ENCODE measurements at places on chromosomes 6 and 20.

DNA sequence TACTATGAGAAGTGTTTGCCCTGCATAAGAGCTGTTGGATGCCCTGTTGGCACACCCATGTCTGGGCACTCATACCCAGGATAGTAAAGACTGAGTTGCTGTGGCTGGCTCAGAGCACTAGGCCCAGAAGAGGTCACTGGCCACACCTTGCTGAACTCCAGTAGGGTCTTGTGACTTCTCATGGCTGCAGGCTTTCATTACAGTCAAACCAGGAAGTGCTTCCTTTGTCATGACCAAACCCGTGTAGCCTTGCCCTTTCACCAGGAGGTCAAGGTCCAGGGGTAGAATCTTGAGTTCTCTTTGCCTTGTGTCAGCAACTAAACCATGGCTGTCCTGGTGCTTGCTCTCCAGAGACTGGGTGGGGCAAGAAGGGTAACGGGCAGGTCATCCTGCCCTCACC lies 49.5 kb downstream of the CD164 start:
- H3K4me1 ChIP-seq = peaks cover 5% of the 10 kb centered on the region
- H3K36me3 ChIP-seq = no peaks in the 10 kb centered on the region
- no peak for DNase-seq
- H3K27me3 ChIP-seq = no peaks in the 10 kb centered on the region
- no peak overlapping the region for H3K4me3 ChIP-seq

DNA sequence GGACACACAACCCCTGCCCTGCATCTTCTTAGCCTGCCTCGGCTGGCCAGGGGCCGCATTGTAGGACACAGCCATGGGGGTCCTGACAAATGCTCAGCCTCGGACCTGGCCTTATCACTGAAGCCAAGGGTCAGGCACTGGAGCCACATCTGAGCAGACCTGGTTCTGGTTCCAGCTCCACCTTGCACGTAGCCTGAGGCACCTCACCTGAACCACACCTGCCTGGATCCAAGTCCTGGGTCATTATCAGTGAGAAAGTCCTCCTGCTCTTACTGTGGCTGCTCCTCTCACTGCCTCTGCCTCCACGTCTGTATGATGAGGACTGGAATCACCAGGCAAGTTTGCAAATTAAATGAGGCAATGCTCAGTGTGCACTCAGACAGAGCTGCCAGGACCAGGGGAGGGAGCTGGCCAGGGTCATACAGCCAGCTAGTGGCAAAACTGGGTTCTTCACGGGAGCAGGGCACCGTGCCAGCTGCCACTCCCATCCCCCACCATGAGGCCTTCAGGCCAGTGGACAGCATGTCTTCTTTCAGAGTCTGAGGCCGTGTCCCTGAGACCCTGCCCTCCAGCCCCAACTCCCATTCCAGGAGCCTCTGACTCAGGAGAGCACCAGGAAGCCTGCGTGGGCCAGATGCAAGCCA lies 40.2 kb downstream of the MRPL14 start:
- no peak overlapping the region for H3K4me3 ChIP-seq
- peaks cover 3% of the 10 kb centered on the region for H3K4me1 ChIP-seq
- DNase-seq = no peak
- H3K27me3 ChIP-seq = no peaks in the 10 kb centered on the region
- H3K36me3 ChIP-seq = no peaks in the 10 kb centered on the region
- H3K27ac ChIP-seq = peak overlapping the region; percentile 47

DNA sequence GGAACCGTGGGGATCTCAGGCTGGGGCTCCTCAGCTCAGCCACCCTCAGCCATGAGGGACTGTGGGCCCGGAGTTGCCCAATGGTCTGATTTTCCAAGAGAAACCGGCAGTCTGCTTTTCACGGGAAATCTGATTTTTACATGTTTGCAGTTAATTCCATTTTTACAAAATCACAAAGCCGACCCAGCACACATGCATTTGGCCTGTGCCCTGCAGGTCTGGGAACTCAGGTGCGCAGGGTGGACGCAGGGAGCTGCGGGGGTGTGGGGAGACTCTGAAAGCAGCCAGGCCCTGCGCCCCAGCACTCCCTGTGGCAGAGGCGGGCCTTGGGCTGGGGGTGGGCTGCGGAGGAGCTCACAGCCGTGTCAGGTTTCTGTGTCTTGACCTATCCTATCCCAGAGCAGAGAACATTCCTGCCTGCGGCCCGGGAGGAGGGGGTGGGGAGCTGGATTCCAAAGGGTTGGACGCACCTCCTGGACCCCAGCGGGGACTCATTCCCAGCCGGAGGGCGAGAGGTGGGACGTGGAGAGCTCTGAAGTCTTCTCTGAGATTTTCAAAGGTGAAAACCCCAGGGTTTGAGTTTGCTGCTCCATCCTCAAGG lies 60.6 kb downstream of the ADNP start:
- no peak overlapping the region for H3K4me3 ChIP-seq
- peak; percentile 60 for DNase-seq
- no peaks in the 10 kb centered on the region for H3K36me3 ChIP-seq
- no peaks in the 10 kb centered on the region for H3K27me3 ChIP-seq
- no peak overlapping the region for H3K27ac ChIP-seq
- no peaks in the 10 kb centered on the region for H3K4me1 ChIP-seq

DNA sequence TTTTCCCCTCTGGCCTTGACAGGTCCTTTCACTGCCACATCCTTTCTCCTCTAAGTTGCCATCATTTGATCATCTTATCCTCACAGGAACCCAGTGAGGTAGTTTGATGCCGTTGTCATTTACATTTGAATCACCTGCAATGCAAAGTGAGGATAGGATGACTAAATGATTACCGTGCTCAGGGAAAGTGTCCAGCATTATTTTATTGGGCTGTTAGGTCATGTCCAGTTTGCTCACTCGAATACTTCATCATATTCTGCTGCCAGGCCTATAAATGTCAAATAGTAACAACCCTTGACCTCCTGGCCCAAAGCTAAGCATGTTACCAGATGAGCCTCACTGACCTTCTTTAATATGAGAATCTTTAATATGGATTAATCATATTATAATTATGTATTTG lies 1068.7 kb upstream of the FLRT3 start:
- H3K4me1 ChIP-seq = no peaks in the 10 kb centered on the region
- H3K27ac ChIP-seq = no peak overlapping the region
- no peaks in the 10 kb centered on the region for H3K27me3 ChIP-seq

DNA sequence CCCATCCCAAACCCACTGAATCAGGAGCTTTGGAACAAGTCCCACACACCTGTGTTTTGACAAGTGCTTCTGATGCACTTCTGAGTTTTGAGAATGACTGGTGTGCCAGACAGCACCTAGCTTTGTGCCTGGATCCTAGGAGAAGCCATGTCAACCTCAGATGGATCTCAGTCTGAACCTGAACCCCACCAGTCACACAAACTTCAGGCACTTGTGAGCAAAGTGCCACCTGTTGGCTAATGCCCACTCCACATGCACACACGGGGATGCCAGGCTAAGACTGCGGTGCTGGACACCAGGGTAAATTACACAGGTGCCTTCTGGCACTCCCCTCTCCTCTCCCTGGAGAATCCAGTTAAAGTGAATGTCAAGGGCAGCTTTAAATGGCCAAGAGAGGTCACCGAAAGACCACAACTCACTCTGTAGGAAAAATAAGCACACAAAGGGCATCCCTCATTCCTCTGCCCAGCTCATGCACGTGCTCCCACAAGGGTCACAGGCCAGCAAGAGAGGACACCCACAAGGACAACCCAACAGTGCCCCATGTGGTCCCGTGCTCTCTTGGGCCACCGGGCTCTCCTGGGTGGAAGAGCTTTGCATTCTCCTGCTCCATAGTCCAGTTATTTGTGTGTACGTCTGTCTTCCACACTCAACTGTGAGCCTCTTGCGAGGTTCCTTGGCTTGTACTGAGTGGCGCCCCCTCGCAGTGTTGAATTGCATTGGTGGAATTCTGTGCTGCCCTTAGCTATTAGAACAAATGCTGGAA lies 45.6 kb downstream of the TAF8 start:
- no peak overlapping the region for H3K4me3 ChIP-seq
- no peaks in the 10 kb centered on the region for H3K4me1 ChIP-seq
- DNase-seq = no peak

GRCh38 chr20:9301129-9302090 lies 213.0 kb upstream of the LAMP5 start:
- H3K27ac ChIP-seq = no peak overlapping the region
- no peak for DNase-seq
- no peaks in the 10 kb centered on the region for H3K4me1 ChIP-seq
- no peaks in the 10 kb centered on the region for H3K27me3 ChIP-seq
